Pons (tissue), 1 donor: ENCODE measurements at places on chromosomes 7 and 10.

DNA sequence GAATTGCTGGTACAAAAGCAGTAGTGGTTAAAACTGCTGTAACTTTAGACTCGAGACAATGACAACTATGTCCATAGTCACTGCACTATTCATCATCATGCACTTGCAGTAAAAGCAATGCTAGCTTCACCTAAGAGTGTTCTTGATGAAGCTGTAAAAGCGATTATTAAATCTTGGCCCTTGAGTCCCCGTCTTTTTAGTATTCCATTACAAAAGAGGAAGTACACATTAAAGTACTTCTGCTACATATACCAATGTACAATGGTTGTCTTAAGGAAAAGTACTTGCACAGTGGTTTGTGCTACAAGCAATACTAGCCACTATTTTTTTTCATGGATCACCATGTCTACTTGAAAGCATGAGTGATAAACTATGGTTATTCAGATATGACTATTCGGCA, 78.3 kb downstream of the ATAD1 start:
- no peak for DNase-seq

- no peak for DNase-seq
Measured at GRCh38 chr10:22537810-22538209, 176.6 kb downstream of the PIP4K2A start.

GRCh38 chr7:141294143-141294829, 220.4 kb downstream of the TMEM178B start:
- DNase-seq: peak; percentile 63

DNA sequence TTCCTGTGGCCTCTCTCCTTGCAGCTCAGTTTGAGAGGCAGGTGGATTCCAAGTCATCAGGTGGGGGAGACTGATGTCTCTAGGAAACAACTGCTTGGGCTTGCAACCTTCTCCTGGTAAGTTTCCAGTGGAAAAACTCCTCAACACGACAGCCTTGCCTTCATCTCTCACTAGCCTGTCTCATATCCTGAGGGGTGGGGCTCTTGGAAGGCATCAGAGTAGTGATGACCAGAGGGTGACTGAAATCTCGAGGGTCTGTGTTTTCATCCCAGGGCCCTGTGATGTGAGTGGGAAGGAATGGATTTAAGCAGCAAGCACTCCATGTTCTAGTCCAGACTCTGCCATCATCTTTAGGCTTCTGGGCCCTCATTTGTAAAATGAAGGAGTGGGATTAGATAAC, 107.0 kb downstream of the NRP1 start:
- DNase-seq: no peak

DNA sequence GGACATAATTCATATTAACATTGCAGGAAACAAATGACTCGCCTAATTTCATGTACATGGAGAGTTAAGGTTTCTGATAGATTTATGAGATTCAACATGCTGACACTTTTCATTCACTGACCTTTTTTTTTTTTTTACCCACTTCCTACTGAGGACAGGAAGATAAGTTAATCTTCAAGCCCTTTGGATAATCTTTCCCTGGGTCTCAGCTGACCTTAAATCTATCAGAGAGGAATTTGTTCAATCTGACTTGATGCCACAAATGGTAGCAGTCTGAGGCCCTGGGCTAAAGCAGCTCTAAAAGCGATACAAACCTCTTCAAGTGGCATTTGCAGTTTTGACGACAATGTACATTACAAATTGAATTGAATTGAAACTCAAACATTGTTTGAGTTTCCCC, 493.3 kb upstream of the SORCS1 start:
- DNase-seq: no peak

DNA sequence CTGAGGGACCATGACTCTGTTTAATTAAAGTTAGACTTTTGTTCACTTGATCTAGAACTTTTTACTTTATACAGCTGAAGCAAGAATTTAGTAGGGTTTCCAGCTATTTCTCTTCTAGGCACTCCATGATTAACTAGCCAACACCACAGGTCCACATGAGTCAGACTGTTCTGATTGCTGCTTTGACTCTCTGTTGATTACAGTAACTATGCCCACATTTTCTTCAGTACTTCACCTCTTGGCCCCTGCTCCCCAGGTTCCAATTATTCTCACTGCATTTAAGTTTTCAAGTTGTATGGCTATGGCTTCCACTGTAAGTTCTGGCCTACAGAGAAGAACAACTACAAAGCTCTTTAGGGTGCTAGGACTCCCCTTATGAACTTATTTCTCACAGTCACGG, 737.2 kb upstream of the IGFBP3 start:
- DNase-seq: no peak

- peak; percentile 83 for DNase-seq
Measured at GRCh38 chr7:69078997-69079769, 519.1 kb upstream of the AUTS2 start.

DNA sequence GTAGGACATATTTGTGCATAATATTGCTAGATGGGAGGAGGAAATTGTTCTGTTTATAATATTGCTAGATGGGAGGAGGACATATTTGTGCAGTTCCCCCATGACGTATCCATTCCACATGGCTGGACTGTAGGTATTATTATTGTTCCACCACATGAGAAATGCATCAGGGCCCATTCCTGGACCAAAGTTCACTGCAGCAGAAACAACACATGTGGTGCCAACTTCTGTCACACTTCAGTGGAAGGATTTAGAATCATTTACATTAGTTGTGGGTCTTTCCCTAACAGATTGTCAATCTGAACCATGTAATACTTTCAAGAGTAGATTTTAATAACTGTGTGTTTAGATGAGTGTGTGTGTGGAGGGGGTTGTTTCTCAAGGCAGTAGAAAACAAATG, 32.7 kb upstream of the MACC1 start:
- no peak for DNase-seq

GRCh38 chr7:111400088-111400487, 162.2 kb downstream of the IMMP2L start:
- no peak for DNase-seq

GRCh38 chr7:8154272-8154671, 107.7 kb downstream of the ICA1 start:
- DNase-seq: no peak

DNA sequence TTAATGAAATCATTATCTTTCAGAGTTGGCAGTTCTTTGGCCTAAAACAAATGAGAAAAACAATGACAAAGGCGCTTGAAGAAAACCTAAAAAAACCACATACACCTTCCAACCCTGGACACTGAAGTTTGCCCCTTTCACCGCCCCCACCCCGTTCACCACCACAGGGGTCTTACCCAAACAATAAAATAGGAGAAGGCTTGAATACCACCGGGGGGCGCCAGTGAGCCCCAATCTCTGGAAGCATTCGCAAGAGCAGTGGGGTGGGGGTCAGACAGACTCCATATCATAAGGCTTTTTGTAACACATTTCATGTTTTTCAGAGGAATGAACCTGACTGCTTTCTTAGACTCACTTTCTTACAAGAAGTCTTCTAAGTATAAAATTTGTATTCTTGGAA, 163.6 kb downstream of the PIP4K2A start:
- no peak for DNase-seq

DNA sequence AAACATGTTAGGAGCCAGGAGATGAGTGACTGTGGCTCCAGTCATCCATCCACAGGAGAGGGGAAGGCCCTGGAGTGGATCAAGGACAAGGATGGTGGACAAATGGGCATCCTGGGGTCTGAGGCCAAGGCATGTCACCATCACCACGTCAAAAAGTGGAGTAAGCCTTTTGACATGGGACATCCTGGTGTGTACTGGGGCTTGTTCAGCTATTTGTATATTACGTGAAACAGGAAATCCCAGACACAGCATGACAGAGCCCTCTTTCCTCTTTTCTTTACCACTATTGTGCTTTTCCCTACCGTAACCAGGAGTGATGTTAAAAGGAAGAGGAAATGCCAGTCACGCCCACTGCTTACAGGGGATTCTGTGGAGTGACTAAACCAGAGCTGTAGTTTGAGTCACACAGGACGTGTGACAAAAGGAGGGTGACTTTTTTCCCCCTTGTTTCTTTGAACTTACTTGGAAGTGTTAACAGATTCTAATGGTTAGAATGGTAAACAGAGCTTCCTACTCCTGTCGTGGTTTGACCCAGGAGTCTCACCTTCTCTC, 15.4 kb downstream of the ACSL5 start:
- peak; percentile 7 for DNase-seq

DNA sequence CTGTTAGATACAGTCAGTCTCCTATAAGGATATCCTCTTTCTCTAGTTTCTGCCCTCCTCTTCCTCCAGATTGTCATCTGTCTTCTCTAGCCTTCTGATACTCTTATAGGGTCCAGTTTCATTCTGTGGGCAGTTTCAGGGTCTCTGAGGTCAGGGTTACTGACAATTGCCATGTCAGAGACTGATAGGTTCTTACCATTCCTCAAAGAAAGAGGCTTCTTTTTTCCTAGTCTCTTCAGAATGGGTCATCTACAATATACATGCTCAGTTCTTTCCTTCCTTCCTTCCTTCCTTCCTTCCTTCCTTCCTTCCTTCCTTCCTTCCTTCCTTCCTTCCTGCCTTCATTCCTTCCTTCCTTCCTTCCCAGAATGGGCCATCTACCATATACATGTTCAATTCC, 48.1 kb upstream of the TAS2R16 start:
- DNase-seq: no peak

DNA sequence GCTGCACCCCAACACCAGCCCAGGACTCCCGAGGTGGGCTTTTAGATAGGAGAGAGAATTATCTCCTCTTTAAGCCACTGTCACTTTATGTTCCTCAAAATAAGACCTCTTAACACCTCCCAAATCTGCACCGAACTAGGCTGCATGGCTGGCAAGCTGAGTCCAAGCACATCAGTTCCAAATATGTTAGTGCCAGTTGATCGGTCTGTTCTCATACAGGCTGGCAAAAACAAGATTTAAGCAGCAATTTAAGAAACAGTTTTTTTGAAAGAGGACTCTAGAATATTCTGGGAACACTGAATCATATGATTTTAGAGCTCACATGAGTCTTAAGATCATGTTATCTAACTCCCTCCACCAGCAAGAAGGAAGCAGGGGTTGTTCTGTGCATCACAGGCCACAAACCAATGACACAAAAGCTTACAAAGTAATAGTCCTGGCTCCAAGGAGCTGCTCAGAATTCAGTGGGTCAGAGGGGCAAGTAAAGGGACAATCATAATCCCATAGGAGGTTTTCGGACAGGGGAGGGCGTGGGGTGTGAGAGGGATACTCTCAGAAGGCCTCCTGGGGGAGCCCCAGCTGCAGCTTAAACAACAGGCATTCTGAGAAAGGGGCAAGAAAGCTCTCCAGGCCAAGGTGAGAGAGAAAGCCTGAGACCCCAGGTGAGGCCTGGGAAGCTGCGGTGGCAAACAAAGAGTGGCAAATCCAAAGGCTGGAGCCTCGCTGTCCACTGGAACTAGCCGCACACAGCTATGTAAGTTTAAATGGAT, 7.1 kb downstream of the COBL start:
- no peak for DNase-seq

- no peak for DNase-seq
Measured at GRCh38 chr10:44990302-44990655, 10.4 kb upstream of the ZNF22 start.

- no peak for DNase-seq
Measured at GRCh38 chr10:61869774-61870525, 31.5 kb upstream of the ARID5B start.

DNA sequence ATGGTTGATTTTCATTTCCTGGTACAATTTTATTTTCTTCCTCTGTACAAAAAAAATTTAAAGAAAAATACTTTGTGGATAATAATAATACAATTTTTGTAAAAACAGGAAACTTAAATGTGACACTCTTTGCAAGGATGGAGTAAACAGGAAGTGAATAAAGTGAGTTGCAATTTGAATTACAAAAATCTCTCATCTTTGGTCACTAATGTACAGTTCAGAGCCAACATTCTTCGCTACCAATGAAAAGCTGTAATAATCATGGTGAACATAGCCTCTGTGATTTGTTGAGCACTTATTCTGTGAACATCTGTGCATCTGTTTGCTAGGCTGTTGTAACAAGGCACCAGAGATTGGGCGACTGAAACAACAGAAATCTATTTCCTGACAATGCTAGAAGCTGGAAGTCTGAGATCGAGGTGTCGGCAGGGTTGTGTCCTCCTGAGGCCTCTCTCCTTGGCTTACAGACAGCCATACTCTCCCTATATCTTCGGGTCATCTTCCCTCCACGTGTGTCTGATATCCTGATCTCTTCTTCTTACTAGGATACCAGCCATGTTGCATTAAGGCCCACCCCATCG, 295.3 kb upstream of the KLF6 start:
- no peak for DNase-seq

- peak; percentile 96 for DNase-seq
Measured at GRCh38 chr10:124741281-124741921, 2.8 kb downstream of the FAM53B start.

GRCh38 chr7:29794959-29795629, 11.2 kb upstream of the WIPF3 start:
- DNase-seq: no peak

- no peak for DNase-seq
Measured at GRCh38 chr10:86254526-86255174, 111.9 kb downstream of the GRID1 start.

GRCh38 chr7:34070511-34071323, 165.4 kb downstream of the BMPER start:
- DNase-seq: no peak

DNA sequence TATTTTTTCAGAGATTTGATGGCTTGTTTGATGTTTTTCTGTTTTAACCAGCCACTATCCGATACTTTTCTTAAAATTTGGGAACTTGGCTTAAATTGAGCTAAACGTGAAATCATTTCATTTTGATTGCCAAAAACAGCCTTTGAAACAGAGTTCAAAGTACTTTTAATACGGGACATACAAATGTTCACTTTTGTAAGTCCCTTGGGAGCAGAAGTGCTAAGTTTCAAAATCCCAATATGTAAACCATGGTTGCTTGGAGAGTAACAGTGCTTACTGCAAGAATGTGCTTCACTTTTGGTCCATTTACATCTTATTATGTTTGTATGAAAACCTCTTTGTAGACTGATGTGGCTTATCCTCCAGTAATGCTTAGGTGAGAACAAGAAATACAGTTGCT, 10.9 kb downstream of the PNPLA8 start:
- no peak for DNase-seq

- no peak for DNase-seq
Measured at GRCh38 chr7:15753887-15754579, 67.5 kb upstream of the MEOX2 start.

- no peak for DNase-seq
Measured at GRCh38 chr7:79319369-79319768, 134.1 kb downstream of the MAGI2 start.

DNA sequence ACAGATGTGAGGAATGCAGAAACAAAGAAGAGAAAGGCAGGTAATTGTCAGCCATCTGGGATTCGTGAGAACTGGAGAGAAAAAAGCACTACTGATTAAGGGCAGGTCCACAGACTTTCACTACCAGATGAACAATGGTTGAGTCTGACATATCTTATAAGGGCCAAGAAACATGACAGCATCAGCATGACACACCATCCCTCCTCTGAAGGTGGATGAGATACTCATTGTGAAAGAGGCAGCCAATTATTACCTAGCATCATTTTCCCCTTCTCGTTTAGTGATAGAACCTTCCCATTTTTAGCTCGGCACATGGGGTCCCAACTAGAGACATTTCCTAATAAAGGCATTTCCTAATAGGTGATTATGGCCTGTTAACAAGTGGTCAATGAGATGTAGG, 19.2 kb upstream of the MET start:
- no peak for DNase-seq

- no peak for DNase-seq
Measured at GRCh38 chr7:157140511-157140905, 1.8 kb downstream of the UBE3C start.
